ENCODE measurements at places on chromosomes 3 and 15.

GRCh38 chr3:138241061-138241460 is 54.0 kb downstream of the ARMC8 start:
- DNase-seq = no peak

- no peak for DNase-seq
Measured at GRCh38 chr3:144708437-144708836, 736.8 kb downstream of the DIPK2A start.

- DNase-seq = no peak
Measured at GRCh38 chr3:96843505-96844203, 29.3 kb downstream of the EPHA6 start.

DNA sequence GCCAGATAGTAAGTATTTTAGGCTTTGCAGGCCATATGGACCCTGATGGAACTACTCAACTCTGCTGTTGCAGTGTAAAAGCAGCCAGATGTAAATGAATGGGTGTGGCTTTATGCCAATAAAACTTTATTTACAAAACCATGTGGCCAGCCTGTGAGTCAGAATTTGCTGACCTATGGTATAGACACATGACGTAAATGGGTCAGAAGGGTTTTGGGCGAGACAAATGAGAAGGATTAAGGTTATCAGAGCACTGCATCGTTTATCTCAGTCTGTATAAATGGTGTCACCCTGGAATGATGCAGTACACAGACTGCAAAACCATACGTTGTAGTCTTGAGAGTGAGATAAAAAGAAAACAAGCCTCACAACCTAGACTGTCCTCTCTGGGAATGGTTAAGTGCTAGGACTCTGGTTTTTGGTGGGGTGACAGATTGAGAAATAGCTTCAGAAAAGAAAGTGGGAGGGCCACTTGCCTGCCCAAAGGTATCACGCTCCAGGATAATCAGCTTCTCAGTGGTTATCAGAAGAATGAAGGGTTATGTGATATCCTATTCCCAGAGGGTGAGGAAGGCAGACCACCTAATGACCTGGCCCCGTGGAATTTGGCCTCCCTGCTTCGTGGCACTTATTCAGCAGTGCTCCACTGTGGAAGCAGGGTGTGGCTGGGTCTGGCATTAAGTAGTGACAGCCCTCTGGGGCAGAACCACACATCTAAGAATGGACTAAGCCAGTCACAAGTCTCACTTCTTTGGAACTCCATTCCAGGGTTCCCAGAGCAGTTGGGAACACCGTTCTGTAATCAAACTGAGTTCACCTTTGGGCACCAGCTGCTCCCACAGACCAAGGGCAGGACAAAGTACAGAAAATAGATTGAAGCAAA is 46.1 kb downstream of the ABHD5 start:
- no peak for DNase-seq

- no peak for DNase-seq
Measured at GRCh38 chr3:66406163-66406562, 94.7 kb downstream of the LRIG1 start.

Measured in HEK293T (cell line).